HCT116 (cell line): ENCODE measurements at places on chromosomes 1 and 21.

DNA sequence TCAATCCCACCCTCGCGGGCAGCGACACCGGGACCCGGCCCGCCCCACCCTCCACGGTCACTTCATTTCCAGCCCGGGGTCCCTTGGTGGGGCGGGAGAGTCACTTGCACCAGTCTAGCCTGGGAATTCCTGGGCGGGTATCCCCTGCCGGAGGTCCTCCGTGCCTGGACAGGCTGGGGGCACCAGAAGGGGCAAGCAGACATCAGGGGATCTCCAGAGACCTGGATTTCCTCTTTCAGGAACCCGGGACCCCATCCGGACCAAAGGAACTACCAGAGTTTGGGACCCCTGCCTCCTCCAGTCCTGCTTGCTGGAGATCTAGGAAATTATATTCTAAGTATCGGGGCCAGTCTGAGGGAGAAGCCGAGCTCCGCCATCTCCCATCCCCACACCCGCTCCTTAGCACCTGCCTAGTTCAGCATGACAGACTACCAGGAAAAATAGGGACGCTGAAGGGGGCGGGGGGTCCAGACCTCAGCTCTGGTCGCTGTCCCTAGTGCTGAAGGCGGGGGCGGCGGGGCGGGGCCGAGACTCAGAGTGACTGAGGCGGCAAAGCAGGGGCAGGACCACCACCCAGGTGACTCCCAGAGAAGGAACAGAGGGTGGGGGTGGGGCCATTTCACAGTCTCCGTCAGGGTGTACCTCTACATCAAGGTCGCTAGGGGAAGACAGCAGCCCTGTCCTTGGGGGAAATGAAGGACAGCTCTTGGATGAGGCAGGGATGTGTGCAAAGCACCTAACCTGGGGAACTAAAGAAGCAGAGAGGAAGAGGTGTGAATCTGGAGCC is 832 bp downstream of the HCN3 start:
- no peak for DNase-seq

DNA sequence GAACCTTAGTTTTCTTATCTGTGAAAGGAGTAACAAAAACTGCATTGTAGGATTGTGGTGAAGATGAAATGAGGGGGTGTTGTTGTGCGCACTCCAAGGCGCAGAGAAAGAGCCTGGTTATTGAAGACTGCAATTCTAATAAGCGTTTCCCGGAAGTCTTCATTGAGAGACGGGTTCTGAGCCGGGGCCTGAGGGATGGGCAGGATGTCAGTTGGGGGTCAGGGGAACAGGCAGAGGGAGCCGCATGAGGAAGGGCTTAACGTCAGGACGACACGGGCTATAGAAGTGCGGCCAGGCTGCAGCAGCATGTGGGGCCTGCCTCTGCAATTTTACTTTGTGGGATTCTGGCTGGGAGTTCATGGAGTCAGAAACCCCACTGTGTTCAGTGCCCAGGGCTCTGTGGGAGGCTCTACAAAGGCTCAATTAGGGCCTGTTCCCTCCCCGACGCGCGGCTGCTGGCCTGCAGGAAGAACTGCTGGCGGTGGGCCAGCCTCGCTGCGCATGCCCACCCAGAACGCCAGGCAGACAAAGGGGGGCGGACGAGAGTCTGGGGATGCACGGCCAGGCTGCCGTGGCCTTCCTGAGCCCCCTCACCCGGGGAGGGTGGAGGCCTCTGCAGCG is 20.7 kb downstream of the TRIM62 start:
- DNase-seq, result no peak

GRCh38 chr21:42670884-42671283 is 17.5 kb downstream of the PDE9A start:
- DNase-seq, result no peak

- no peak for DNase-seq
Measured at GRCh38 chr1:53133261-53134041, 9.0 kb downstream of the SLC1A7 start.

GRCh38 chr1:184911103-184911745 is 63.1 kb downstream of the NIBAN1 start:
- DNase-seq, result no peak

GRCh38 chr1:36585569-36586548 is 103.1 kb upstream of the CSF3R start:
- DNase-seq, result no peak

DNA sequence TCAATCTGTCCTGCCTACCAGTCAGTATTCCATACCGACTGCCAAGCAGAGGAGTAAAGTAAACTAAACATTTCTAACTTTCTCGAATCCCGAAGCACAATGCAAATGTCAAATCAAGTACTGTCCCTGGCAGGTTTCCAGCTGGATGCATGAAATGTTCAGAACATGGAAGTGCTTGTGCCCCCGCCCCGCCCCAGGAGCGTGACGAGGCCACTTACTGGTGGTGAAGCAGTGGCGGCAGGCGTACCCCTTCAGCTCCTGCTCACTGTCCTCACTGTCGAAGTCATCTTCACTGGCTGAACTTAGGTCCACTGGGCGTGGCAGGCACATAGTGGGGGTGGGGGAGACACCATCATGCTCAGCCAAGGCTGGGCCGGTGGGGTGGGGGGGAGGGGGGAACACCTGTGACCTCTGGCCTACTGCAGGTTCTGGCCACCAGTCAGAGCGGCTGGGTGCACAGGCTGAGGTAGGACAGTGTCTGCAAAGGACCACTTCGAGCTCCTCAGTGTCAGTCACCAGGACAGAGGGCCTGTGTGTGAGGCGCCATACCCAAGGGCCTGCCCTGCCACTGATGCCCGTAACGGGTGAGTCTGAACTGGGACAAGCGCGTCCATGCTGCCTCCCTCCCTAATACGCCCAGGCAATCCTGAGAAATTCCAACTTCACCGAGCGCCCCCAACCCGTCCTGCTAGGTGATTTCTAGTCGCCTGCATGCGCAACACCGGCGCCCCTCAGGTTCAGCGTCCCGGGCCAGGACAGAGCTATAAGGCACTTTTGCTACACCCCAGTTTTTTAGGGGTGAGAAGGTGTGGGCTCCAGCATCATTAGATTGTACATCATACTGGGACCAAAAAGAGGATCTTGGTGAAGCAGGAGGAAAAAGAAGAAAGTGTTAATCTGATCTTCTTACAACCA is 46.9 kb downstream of the SLC45A1 start:
- DNase-seq, result no peak

GRCh38 chr1:89546934-89547562 is 22.4 kb downstream of the LRRC8B start:
- no peak for DNase-seq

- DNase-seq, result peak; percentile 90
Measured at GRCh38 chr21:33268737-33269441, 2.7 kb downstream of the IL10RB start.

- DNase-seq, result no peak
Measured at GRCh38 chr1:84344286-84344685, 42.8 kb downstream of the SAMD13 start.

DNA sequence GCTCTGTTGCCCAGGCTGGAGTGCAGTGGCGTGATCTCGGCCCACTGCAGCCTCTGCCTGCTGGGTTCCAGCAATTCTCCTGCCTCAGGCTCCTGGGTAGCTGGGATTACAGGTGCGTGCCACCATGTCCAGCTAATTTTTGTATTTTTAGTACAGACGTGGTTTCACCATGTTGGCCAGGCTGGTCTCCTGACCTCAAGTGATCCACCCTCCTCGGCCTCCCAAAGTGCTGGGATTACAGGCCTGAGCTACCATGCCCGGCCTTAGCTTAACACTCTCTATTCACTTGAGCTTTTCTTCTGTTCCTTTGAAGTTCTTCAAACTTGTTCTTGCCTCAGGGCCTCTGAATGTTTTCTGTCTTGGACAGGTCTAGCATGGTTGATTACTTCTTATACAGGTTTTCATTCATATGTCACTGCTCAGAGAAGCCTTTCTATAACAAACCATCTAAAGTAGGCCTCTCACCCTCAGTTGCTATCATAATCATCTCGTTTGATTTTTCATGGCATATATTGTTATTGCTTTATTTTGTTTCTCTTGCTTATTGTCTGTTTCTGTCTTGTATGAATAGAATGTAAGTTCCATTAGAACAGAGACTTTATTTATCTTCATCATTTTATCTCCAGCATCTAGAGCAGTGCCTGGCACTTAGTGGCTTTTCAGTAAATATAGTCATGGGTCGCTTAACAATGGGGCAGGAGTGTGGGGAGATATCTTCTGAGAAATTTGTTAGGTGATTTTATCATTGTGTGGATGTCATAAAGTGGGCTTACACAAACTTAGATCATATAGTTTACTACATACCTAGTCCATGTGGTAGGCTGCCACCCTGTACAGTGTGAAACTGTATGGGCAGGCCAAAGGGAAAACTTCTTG is 12.1 kb downstream of the OSBPL9 start:
- DNase-seq, result no peak

GRCh38 chr1:94039514-94039870 is 81.5 kb downstream of the ABCA4 start:
- peak; percentile 56 for DNase-seq

DNA sequence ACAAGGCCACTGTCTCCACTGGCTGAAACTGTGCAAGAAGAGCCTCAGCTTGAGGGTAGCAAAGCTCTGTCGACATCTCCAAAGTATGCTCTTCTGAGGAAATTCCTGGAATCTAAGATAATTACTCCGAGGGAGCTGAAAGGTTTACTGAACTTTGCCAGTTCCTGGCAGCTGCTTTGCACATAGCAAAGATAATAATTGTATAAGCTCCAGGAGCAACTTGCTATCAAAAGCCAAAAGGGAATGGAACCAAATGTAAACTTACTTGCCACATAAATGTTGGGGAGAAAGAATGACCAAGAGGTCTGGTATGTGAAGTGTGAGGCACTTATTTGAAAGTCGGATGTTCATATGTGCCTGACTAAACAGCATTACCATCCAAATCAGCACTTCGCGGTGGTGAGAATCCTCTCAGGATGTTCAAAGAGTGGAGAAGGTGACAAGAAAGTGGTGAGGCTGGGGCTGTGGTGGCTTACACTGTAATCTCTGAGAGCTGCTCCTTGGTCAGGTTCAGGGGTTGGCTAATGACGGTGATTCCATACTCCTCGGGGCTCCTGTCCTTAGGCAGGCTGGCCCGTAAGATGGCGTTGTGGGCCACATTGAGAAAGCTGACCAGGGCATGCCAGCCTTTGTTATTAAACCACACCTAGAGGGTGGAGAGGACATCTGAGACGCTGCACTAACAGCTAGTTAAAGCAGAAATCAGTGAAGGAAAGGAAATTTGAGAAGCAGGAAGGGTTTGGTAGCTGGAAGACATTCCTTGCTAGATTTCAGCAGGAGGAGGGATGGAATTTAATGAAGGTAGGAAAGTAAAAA is 100.0 kb downstream of the ABCA4 start:
- no peak for DNase-seq

DNA sequence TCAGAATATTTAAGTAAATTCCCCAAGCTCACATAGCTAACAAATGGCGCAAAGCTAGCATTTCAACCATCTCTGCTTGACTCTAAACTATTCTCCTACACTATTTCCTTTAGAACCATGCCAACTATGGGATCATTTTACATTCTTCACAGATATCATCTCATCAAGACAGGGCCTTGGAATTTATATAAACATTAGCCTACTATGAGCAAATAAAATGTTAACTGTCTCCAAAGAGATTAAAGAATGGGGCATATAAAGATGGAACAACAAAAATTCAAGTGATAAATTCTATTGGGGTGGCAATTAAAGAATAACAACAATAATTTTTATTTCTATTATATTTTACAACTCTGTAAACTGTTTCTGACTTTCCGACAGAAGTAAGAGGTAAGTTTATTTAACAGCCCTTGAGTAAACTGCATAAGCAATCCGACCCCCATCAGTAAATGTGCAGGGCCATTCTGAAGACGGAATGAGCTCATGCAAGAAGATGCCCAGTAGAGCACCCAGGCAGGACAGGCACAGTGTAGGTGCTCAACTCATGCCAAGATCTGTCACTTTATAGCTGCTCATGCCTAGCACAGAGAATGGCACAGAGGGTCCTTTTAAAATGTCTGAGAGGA is 261.9 kb downstream of the VAV3 start:
- no peak for DNase-seq

- DNase-seq, result no peak
Measured at GRCh38 chr1:203128716-203129500, 1.4 kb downstream of the ADORA1 start.

DNA sequence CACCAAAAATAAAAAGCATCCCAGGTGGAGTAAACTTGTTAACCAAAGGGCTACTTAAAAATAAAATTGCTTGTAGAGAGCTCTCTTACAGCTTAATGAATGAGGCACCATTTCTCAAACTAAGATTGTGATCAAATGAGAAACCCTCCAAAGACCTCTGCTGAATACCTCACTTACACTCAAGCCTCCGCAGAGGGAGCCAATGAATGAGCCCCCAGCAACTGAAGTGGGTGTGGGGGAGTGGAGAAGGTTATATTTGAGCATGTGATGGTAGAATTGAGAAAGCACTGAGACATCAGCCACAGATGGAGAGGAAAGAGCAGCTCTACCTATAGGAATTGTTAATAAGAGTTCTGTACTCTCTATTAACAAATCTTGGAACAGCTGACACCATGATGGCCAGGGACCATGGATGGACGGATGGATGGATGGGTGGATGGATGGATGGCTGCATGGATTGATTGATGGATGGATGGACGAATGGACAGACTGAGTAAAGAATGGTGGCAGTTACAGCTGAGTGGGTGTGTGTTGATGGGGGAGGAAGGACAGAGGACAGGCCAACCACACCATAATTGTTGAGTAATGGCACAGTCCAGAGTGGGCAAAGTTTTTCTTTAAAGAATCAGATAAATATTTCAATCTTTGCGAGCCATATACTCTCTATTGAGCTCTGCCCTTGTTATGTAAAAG is 20.3 kb upstream of the TIAM1 start:
- no peak for DNase-seq

DNA sequence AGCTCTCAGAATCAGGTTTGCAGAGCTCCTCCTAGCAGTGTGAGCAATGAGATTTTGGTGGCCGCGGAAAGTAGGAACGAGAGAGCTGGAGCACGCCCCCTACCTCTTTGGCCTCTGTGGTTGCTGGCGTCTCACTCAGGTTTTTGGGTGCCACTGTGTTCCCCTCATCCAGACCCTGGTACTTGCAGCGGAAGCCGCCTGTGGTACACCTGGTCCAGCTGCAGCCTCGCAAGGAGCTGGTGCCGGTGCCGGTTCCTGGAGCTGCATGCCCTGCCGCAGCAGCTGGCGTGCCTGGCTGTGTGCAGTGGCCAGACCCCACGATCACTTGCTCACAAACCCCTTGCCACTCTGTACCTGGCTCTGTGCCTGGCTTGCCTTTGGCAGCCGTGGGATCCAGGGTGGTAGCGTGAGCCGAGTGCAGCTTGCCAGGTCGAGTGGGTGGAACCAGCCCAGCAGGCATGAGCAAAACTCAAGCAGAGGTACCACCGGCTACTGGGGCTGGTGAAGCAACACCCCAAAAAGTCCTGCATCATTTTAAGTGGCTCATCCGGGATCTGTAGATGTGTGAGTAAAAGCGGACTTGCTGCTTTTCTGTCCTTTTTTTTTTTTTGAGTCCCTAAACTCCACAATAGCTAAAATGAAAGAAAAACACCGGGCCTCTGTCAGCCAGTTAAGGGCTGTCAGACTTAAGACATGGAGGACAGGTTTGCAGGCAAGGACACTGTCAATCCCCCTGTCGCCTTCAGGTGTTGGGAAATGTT is 844.9 kb downstream of the KCNT2 start:
- DNase-seq, result no peak

DNA sequence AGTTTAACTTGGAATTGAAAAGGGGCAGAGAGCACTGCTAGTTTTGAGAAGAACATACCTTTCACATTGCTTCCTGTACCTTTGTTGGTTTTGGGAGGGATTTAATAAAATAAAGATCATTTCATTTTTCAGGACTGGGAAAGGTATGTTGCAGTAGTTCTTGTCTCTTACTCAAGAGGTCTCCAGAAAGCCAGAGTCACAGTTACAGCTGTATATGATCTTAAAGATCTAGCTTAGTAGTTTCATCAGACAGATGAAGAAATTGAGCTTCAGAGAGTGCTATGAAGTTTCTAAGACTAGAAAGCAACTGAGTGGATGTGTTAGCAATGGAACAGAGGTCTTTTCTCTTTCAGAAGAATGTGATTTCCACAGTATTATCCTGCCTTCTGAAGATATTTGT is 1.0 kb downstream of the OR10K2 start:
- DNase-seq, result no peak
